ENCODE measurements at places on chromosomes 1 and 21. TPM values are rescaled to one million over a fixed set of nuclear protein-coding genes. Genes with fewer than 3 reads are reported as not detected.

DNA sequence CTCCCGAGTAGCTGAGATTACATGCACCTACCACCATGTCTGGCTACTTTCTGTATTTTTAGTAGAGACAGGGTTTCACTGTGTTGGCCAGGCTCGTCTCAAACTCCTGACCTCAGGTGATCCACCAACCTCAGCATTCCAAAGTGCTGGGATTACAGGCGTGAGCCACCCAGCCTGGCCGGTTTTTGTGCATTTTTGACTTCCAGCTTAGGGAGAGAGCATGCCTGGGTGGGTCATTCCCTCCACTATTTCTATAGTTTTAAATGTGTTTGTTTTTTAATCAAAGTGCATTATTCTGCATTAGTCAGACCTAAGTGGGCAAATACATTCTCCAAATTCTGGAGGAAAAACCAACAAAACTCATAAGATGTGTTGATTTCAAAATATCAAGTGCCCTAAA, 207.4 kb upstream of the NRIP1 start:
- DNase-seq = no peak

GRCh38 chr21:23951251-23951650, 1656.0 kb downstream of the MRPL39 start:
- DNase-seq = no peak

SLC44A5 gene
- polyA plus RNA-seq = 0.53 TPM

- DNase-seq = no peak
Observed at GRCh38 chr1:33142483-33143064, 39.3 kb downstream of the TRIM62 start.

CR2 gene
- polyA plus RNA-seq = 2.2 TPM
